ENCODE measurements at places on chromosomes 4 and X.

DNA sequence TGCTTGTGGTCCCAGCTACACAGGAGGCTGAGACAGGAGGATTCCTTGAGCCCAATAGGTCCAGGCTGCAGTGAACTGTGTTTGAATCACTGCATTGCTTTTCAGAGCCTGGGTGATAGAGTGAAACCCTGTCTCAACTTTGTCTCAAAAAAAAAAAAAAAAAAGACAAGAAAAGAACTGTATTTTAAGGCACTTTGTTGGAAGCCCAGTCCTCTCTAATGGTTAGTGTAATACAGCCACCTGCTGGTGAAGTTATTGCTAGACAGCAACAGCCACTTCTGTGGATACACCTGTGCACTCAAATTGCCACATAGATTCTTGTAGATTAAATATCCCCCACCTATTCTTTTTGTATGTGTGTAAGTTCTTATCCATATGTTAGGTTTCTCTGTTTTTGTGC, 10.1 kb upstream of the FGG start:
- DNase-seq: peak; percentile 53

DNA sequence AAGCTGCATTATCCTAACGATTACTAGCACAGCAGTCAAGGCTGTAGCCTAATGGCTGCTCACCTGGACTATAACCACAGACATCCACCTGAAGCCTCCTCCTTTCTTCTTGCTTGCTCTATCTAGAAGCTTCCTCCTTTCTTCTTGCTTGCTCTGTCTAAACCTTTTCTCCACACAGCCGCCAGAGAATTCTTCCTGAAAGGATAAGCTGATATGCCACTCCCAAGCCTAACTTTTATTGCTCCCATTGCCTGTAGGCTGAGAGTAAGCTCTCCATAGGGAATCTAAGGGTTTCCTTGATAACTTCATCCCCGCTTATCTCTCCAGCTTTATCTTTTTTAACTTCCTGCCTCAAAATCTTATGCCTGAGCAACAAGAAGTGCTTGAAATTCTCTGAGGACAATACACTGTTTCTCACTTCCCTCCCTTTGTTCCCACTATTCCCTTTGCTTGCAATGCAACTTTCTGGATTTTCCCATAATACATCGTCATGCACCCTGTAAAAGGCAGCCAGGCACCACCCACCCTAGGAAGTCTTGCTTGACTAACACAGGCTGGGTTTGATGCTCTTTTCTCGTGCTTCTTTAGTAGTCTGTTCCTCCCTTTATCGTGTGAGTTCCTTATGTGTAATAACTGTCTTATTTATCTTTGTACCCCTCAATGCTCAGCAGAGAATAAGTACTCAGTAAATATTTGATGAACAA, 1.4 kb upstream of the LRIT3 start:
- no peak for DNase-seq

- no peak for DNase-seq
Measured at GRCh38 chr4:151031831-151032605, 16.9 kb upstream of the LRBA start.

DNA sequence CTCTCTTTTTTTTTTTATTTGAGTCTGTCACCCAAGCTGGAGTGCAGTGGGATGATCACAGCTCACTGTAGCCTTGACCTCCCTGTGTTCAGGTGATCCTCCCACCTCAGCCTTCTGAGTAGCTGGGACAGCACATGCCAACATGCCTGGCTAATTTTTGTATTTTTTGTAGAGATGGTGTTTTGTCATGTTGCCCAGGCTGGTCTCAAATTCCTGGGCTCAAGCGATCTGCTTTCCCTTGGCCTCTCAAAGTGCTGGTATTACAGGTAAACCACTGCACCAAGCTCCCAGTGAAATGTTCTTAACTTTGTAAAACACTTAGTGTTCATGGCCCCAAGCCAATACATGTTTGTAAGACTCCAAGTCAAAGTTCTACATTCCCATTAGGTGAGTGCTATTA, 316.1 kb downstream of the KCTD8 start:
- DNase-seq: no peak

- no peak for DNase-seq
Measured at GRCh38 chrX:15679246-15679645, 14.6 kb upstream of the CLTRN start.

- DNase-seq: peak; percentile 71
Measured at GRCh38 chrX:19673375-19674040, 158.2 kb upstream of the MAP3K15 start.

DNA sequence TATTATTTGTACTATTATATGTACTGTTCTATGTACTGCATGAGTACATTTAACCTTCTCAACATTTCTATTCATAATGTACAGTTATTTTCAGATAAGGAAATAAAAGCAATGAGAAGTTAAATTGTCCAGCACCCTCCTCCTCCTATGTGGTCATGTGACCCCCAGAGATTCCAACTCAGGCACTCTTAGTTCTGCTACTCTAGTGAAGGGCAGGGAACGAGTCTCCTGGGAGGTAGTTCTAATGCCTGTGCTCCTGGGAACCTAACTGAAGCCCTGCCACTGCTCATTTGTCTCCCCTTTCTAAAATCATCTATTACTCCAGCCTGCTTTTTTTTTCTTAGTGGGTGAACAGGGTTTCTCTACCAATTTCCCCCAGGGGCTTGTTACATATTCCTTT, 105.9 kb upstream of the GPRIN3 start:
- DNase-seq: no peak

DNA sequence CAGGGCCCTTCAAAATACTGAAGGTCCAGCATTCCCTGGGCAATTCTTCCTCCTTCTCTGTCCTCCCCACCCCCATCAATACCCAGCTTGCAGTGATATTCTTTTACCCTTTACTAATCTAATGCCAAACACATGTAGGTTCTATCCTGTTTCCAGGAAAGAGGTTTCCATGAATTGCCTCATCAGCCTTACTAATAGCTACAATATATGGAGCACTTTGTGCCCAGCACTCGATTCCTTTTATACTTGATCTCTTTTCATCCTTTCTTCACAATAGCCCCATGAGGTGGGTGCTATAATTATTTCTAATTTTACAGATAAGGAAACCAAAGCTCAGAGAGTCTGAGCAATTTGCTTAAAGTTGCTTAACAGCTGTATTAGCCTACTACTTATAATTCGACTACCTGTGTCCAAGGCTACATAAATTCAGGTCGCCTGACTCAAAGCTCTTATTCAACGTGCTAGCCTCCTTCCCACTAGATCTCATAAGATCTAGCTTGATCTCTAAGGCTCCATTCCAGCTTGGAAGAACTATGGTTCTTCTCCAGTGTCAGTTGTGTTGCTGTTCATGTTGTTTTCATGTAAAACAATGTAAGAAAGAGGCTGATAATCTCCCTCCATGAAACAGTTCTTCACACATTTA, 229.6 kb upstream of the PGRMC2 start:
- no peak for DNase-seq

DNA sequence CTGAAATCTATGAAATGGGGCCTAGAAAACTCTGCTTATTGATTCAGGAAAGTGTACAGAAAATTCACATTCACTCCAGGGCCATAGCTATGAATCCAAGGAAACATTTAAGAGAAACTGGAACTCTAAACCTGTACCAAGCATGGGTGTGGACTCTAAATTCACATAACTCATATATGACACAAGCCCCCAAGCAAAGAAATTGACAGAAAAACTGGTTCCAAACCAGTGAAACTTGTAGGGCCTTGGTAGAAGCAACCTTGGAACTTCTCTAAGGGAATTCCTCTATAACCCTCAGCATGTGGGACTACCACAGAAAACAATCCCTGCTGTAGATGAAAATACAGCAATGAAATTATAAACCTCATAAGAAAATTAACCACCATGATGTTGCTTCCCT, 106.6 kb upstream of the NRK start:
- DNase-seq: no peak
